Nephron progenitor cell (in vitro differentiated cells): ENCODE measurements at places on chromosomes 5 and 9.

GRCh38 chr5:176625966-176626875, 4.1 kb downstream of the SNCB start:
- no peak for DNase-seq

DNA sequence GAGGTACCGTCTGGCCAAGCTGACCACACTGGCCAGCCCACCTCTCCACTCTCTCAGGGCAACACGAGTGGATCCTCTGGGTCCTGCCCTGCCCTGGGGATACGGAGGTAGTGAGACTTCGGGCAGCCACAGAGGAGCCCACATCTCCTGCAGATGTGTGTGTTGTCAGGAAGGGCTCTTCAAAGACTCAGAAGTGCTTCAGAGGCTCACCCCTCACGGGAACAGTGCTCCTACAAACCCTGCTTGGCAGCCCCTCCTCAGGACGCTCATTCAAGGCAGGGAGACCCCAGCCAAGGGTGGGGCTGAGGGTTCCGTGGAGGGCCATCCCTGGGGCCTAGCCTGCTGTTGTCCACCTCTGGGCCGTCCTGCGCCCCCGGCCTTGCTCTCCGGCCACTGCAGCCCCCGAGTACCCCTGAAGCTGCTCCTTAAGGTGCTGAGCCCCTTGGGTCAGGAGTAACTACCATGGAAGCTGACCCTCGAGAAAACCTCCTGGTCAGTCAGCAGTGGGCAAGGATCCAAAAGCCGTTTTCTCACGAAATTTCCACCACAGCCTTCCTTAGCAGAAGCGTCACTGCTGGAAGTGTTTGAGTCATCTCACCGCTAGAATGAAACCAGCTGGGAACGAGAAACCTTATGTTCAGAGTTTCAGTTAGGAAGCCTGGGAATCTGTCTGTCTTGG, 23.2 kb upstream of the LRRC14B start:
- no peak for DNase-seq

DNA sequence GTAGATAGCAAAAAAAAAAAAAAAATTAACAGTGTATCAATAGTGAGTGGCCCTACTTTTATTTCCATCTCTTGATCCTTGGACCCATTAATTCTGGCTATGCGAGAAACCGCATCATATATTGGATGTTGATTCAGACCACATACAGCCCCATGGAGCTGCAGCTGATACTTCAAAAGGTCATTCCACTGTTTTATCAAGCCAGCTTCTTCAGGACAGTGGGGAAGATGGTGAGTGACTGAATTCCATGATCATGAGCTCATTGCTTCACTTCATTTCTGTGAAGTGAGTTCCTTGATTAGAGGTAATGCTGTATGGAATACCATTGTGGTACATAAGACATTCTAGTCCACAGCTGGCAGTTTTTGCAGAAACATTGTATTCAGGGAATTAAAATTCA, 222.9 kb upstream of the MEF2C start:
- DNase-seq = no peak

GRCh38 chr9:77158772-77159513, 18.4 kb upstream of the VPS13A start:
- DNase-seq = no peak

DNA sequence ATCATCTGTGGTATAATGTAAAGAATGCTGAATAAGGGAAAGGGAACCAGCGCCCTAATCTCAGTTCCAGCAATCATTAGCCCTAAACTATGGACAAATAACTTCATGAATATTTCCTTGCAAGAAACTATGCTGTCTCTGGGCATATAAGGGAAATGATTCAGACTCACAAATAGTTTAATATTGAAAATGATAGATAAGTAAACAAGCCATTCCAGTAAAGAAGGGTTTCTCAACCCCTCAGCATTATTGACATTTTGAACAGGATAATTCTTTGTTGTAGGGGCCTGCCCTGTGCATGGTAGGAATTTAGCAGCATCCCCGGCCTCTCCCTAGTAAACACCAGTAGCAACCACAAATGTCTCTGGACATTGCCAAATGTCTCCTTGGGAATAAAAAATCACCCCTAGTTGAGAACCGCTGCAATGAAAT, 23.8 kb downstream of the C5 start:
- DNase-seq = no peak

DNA sequence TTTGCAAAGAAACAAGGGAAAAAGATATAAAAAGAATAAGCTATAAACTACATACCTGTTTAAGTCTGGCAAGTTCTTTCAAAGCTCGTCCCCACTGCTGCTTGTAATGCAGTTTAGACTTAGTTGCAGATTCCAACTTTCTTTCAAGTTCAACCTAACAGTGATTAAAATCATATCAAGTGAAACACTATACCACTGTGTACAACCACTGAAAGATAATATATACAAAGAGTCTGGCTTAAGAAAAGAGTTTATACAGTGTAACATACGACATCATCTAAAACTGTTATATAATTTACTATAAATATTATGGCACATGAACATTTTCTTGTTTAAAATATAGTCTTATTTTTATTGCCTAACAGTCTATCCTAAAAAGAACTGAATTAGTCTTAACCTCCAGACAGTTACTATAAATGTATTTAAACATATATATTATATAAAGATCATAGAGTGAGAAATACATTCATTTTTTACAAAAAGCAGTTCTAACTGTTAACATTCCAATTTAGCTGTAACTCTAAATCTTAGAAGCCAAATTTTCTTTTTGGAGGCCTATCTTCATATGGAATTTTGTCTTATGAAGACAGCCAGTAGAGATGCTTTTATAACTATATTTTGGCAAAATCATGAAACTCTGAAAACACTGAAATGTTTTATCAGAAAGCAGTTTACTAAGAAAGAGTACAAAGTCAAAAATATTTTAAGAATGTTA, 58.6 kb downstream of the CEP120 start:
- DNase-seq = no peak

GRCh38 chr9:137298401-137299202, 3.5 kb downstream of the NRARP start:
- DNase-seq = peak; percentile 19

- DNase-seq = no peak
Measured at GRCh38 chr5:181037365-181037861, 2.7 kb upstream of the BTNL9 start.

DNA sequence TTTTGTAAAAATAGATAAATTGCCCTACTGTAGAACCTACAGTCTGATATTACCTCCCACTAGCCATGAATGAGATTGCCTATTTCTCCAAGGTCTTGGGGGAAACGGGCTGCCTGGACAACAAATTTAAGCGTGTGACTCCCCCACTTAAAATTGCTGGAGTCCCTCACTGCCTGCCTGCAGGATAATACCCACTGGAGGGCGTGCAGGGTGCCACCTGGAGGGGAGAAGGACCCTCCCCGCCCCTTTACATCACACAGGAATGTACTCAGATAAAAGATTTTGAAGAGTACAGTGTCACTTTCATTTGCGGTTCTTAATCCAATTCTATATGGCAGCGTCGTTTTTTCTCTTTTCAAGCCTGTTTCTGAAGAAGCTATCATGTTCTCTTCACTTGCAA, 6.2 kb upstream of the TRIM7 start:
- no peak for DNase-seq

- DNase-seq = peak; percentile 4
Measured at GRCh38 chr5:130316971-130317680, 412.9 kb downstream of the CHSY3 start.

DNA sequence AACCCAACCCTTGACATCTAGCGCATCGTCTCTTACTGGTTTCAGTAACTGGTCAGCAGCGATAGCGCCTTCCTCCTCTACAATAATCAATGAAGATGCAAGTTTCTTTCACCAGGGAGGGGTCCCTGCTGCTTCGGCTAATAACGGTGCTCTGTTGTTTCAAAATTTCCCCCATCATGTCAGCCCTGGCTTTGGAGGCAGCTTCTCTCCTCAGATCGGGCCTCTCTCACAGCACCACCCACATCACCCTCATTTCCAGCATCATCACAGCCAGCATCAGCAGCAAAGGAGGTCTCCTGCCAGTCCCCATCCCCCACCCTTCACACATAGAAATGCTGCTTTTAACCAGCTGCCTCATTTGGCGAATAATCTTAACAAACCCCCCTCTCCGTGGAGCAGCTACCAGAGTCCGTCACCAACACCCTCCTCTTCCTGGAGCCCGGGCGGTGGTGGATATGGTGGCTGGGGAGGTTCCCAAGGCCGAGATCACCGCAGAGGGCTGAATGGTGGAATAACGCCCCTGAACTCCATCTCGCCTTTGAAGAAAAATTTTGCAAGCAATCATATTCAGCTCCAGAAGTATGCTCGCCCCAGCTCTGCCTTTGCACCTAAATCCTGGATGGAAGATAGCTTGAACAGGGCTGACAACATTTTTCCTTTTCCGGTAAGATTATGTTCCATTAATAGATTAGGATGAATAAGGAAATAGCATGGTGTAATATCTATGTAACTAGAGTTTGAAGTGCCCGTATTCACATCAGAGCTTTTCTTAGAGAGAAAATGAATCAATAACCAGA, 2.2 kb downstream of the CPEB4 start:
- DNase-seq = peak; percentile 16

- DNase-seq = peak; percentile 73
Measured at GRCh38 chr9:121463026-121463807, 36.4 kb downstream of the GGTA1 start.

- no peak for DNase-seq
Measured at GRCh38 chr5:169731221-169731620, 94.1 kb downstream of the DOCK2 start.

GRCh38 chr5:139925216-139925562, 117.9 kb downstream of the NRG2 start:
- no peak for DNase-seq

DNA sequence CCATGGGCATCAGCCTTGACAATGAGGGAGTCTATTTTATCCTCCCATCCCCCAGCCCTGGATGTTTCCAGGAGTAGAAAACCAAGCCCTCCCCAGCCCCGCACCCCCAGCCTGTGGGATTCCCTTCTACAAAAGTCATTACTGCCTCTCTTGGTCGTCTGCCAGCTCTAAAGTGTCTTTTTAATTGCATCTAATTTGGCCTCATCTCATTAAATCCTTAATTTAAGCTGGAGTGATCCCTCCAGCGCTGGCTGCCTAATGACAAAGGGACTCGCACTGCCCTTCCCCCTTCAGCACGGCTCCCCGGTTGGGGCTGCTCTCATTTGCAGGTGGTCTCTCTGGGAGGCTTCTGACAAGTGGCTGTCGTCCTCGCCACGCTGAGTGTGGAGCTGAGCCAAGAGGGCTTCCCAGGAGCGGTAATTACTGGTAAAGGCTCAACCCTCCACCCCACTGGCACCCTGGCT, 107.9 kb upstream of the ALDH1B1 start:
- peak; percentile 26 for DNase-seq

DNA sequence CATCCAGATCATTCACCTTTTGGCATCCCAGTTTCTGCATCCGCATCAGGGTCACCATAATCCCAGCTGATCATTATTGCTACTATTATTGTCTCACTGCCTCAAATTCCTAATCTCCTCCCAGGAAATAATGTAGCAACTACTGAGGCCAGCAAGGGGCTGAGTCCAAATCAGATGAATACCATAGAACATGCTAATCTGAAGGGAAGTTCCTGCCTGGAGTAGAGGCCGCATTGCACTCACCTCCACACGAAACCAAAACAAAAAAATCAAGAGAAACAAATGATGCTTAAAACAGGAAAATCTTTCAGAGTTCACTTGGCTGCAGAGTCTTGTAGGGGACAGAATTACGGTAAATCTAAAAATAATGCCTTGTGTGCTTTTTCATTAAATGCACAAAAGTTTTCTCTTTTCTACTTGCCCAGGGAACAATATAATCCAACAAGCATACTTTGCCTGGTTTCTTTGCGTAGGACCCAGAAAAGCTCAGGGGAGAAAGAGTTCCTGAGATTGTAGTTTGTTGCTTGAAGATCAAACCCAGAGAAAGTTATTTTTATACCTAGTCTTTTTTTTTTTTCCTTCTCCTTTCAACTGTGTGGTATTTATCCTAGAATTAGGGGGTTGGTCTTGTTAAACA, 87.7 kb upstream of the KLF4 start:
- no peak for DNase-seq

- DNase-seq = no peak
Measured at GRCh38 chr5:176381423-176381822, 7.0 kb downstream of the NOP16 start.

DNA sequence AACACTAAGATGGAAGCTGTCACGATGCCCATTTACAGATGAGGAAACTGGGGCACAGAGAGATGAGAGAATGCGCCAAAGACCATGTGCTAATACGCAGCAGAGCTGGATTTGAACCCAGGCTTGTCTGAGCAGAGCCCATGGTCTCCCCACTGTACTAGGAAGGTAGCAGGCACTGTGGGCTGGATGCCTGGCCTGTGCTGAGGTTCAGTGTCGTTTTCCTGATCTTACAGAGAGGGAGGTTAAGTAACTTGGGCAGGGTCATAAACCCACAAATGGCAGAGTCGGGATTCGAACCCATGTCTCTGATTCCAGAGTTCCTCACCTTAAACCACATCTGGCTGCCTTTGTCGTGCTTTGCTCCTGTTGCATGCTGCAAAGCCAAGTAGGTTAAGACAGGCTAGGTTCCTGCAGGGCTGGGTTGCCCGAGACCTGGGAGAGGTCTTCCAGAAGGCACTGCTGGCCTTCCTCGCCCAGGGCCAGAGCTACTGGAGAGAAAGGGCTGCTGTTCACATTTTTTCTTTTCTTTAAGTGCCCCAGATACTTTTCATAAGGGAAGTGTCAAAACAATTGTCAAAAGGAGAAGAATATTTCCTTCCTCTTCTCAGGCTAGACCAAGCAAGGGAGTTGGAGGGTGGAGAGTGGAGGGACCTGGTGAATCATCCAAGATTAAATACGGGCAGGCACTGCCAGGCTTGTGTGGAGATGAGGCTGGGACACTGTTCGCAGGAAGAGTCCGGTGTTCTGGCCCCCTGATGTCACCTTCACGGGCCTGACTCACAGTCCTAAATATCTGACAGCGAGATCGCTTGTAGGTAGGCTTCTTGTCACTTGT, 3.2 kb downstream of the NEK6 start:
- DNase-seq = no peak

- no peak for DNase-seq
Measured at GRCh38 chr9:5435912-5436311, 1.8 kb downstream of the PLGRKT start.

- no peak for DNase-seq
Measured at GRCh38 chr9:112069318-112070169, 105.6 kb downstream of the SUSD1 start.

DNA sequence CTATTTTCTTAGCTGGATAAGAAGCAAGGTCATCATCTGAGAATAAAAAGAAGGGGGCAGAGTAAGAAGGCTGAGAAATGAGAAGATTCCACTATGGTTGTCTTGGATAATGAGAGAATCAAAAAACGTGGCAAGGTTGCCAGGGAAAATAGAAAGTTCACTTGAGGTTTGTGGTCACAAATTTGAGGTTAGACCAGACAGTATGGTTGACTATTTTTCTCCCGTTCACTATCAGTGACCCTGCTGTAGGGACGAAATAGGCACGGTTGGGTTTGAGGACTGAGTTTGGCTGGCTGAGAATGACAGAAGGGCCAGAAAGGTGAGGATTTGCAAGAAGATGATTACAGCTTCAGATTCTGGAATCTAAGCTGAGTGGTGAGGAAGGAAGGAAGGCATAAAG, 266.0 kb upstream of the ZNF462 start:
- DNase-seq = no peak

GRCh38 chr9:114373960-114374730, 13.6 kb downstream of the AKNA start:
- no peak for DNase-seq
